ENCODE measurements at places on chromosomes 7 and 10.

- no peak for DNase-seq
Measured at GRCh38 chr10:77474386-77474785, 163.2 kb downstream of the KCNMA1 start.

GRCh38 chr7:134440067-134440466 lies 18.8 kb downstream of the AKR1B1 start:
- DNase-seq: no peak

DNA sequence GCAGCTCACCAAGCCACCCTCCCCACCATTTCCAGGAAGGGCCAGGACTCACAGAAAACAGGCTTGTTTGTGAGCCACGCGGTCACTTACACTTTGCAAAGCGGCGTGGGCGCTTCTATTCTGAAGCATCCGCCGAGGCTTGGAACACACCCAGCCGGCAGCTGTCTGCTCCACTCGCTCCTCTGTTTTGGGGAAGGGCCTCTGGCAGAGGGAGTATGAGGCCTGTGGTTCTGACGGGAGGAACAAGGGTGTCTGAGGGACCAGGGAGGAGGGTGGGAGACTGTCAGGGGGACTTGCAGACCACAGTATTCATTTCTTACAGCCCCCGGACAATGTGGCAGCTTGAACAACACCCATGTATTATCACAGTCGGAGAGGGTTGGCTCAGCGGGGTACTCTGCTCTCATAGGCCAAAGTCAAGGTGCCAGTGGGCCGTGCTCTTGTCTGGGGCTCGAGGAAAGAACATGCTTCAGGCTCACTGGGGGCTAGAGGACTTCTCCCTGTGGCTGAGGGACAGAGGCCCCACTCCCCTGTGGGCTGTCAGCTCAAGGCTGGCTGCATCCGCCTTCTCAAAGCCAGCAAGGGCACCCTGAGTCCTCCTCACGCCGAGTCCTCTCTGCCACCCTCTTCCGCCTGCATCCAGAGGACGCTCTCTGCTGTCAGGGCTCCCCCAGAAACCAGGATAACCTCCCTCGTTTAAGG lies 60.4 kb upstream of the FAM20C start:
- DNase-seq: no peak

DNA sequence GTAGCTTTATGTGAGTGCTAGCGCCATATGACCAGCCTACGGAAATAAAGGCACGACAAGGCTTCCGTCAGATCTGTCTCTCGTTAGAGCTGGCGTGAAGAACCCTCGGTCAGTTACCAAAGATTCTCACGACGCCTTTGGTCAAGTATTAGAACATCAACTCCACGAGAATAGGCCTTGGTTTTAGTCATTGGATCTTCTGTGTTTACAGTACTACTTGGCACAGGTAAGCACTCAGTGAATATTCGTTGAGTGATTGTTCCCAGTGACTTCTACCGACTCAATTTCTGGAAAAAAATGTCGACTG lies 316 bp downstream of the RBM48 start:
- DNase-seq: no peak

DNA sequence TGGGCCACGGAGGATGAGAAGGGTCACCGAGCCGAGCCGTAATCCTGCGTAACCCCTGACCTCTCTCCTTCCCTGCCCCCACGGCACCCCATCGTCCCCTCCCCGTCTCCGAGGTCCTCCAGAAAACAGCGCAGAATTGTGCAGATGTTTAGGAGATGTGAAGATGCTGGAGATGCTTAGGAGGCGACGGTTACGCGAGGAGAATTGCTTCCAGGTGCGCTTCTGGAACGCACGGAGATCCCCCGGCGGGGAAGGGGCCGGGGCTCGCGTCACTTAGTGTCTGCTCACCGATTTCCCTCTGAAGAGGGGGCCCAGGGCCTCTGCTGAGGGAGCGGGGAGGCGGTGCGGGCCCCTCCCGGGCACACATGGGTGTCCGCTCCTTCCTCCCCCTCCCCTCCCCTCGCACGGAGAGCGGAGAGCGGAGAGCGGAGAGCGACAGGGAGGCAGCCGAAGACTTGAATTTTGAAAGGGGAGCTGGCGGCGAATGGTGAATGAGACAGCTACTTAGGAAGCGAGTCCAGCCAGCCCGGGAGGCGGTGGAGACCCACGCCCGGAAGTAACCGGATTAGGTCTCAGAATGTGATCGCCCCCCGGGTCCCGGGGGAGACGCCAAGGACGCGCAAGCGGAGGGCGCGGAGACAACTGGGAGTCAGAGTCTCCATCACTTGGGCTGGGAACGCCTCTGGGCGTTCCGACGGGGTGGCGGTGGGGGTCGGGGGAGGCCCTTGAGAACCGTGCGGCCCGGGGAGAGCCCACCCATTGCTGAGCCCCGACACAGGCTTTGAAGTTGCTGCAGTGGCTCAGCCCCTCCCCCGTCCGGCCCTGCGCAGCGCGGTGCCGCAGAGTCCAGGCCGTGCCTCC lies 8.7 kb upstream of the EN2 start:
- DNase-seq: no peak

GRCh38 chr7:14115701-14116100 lies 126.2 kb upstream of the ETV1 start:
- no peak for DNase-seq

All from activated CD8-positive, alpha-beta memory T cell treated with anti-CD3 and anti-CD28 coated beads for 4 hours (primary cell).